ENCODE measurements at places on chromosomes 4 and X.

DNA sequence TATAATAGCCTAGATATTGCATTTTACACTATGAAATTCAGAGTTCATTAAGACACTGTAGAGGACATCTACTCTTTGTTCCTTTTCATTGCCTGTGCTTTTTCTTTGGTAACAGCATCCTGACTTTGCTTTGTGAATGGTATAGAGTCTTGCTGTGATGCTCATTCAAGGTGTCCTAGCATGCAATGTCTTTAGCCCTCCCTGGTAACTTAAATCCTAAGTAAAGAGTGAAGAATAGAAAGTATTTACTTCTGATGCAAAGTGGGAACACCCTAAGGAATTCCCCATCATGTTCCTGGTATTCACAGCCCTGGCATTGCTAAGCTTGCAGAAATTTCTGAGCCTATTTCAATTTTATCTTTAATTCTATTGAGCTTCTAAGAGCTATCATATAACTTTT lies 400.1 kb downstream of the FAT4 start:
- DNase-seq = no peak

DNA sequence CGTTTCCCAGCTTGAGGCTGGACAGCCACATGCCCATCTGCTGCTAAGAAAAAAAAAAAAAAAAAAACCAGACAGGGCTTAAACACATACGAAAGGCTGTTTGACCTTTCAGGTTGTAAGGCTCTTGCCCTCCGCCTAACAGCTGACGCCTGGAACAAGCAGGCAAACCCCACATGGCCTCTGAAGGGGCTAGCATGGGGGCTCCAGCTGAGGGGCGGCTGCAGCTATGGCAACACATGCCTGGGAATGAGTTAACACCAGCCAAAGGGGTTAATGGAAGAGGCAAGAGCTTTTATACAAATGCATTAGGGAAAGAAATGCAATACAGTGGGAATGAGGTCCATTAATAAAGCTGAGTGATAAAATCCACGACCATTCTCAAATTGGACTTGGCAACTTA lies 183.6 kb downstream of the ENOX2 start:
- DNase-seq = no peak

DNA sequence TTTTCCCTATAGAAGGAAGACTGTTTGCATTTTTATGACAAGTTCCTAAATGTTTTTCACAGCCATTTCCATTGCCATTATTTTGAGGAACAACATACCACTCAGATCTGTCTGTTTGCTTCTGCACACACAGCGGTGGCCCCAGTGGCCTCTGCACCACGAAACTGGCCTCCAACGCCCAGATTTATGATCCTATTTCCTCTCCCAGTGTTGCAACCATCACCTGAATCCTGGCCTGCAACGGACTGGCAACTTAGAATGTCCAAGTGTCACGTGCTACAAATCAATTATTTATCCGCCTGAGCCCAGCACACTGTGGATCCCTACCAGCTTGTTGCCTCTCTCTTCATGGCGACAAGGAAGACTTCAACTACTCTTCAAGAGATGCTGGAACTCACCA lies 9.2 kb downstream of the RAI2 start:
- DNase-seq = no peak

- no peak for DNase-seq
Observed at GRCh38 chrX:67622053-67622585, 78.3 kb downstream of the AR start.

DNA sequence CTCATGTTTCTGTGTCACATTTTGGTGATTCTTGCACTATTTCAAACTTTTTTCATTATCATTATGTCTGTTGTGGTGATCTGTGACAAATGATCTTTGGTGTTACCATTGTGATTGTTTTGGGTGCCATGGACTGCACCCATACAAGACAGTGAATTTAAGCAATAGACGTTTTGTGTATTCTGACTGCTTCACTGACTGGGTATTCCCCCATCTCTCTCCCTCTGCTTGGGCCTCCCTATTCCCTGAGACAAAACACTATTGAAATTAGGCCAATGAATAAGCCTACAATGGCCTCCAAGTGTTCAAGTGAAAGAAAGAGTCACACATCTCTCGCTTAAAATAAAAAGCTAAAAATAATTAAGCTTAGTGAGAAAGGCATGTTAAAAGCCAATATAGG lies 60.2 kb downstream of the BANK1 start:
- no peak for DNase-seq

- DNase-seq = no peak
Observed at GRCh38 chr4:1598206-1599025, 85.7 kb downstream of the FAM53A start.

DNA sequence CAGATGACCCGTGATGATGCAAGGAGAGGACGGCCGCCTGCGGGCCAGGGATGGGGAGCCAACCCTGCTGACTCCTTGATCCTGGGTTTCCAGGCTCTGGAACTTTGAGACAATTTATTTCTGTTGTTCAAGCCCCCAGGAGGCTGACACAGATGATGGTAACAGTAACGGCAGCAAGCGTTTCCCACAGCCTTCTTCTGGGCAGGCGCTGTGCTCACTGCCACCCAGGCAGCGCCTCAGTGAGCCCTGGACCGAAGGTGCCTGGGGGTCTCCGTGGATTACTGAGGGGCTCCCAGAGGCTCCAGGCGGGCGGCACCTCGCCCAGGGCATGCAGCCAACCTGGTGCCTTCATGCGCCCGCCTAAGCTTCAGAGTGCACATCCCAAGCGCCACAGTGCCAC lies 103.9 kb upstream of the AFAP1 start:
- no peak for DNase-seq

DNA sequence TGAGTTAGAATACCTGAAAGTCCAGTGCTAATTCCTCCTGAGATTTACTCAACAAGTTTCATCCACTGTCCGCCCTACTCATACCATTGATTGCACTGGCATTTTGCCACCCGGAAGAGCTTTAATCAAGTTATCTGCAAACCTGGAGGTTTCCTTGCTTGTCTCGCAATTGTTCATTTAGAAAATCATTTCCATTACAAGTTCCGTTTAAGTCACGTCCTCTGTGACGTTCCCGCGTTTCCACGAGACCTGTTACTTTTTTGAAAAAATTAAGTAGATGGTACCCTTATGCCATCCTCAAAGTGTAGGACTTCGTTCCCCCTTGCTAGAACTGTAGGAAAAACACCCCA lies 761 bp upstream of the FRYL start:
- DNase-seq = no peak

DNA sequence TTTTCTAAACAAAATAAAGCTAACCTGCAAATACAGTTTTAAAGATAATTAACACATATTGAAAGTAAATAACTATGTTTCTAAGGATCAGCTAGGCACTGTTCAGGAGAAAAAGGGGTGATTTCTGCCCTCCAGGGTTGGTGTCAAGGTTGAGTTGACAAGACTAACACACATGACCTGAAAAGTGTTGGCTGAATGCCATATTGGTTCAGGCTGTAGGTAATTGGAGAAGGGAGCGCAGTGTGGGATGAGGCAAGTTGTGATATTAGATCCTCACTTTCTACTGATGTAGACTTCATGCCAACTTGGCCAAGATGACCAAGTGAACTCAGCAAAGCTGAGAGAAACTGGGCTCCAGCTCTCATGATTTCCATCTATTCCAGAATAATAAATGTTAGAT lies 42.2 kb downstream of the PPM1K start:
- DNase-seq = no peak

DNA sequence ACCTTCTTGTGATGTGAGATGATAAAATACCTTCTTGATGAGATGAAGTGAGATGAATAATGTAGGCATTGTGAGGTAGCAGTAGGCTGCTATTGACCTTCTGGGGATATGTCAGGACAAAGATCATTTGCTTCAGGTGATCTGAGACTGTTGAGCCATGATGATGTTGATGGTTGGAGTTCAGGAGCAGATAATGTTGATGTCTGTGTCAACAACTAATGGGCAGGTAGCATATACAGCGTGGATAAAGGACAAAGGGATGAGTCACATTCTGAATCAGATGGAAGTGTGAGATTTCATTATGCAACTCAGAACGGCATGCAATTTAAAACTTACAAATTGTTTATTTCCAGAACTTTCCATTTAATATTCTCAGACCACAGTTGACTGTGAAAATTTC lies 57.3 kb downstream of the RAP1GDS1 start:
- no peak for DNase-seq

- DNase-seq = no peak
Observed at GRCh38 chr4:176044589-176044951, 21.1 kb upstream of the WDR17 start.

GRCh38 chrX:74133156-74133796 lies 170.7 kb upstream of the ZCCHC13 start:
- DNase-seq = no peak

DNA sequence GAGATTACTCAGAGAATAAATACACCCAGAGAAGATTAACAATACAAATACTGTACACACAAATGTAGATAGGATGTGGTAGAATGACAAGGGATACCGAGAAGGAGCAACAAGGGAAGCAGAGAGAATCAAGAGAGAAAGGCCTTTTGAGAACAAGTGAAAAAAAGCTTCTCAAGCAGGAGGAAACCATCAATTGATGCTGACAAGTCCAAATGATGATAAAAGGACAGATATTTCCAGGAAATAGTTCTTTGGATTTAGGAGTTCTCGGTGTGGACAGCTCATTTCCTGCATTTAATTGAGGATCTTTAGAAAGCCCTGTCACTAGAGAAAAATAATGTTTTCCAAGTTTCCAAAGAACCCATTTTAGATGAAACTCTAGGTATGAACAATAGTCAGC lies 48.1 kb downstream of the NPY5R start:
- no peak for DNase-seq
